ENCODE measurements at places on chromosomes 7 and 10.

DNA sequence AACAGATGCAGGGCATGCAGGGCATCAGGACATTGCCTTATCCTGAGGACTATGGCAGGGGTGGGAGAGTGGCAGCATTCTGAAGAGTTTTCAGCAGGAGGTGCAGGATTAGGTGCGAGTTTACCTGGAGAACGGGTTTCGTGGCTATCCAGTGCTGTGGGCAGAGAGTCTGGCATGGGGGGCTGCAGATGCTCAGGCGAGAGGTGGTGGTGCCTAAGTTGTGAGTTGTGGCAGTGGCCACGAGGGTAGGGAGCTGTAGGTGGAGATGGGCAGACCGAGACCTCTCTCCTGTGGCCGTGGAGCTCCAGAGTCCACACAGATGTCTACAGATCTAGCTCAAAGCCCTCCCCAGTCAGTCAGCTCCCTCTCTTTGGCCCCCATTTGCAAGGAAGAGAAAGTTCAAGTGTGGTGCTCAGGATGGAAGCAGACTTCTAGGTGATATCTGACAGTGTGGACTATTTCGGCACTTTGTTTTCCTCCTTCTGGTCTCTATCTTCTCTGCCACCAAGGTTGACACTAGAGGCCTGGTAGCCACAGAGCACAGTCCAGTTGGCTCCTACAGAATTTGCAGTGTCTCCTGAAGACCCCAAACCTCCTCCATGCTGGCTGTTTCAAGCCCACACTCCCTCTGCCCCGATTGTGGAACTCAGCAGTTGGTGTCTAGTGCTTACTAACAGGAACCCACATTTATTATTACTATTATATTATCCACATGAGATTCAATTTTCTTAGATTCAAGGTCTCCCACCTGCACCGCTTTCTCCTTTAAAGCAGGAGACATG is 955.7 kb upstream of the ZNF722 start:
- no peak for DNase-seq

DNA sequence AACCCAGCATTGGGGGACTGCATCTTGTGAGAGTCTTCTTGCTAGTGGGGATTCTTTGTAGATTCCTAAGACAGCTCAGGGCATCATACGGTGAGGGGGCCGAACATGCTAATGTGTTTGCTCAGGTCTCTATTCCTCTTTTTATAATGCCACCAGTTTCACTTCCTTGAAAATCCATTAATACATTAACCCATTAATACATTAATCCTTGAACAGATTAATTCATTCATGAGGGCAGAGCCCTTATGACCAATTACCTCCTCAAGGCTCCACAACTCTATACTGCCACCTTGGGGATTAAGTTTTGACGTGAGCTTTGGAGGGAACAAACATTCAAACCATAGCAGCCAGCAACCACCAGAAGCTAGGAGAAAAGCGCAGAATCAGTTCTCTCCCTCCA is 67.2 kb upstream of the POT1 start:
- DNase-seq, result peak; percentile 33

DNA sequence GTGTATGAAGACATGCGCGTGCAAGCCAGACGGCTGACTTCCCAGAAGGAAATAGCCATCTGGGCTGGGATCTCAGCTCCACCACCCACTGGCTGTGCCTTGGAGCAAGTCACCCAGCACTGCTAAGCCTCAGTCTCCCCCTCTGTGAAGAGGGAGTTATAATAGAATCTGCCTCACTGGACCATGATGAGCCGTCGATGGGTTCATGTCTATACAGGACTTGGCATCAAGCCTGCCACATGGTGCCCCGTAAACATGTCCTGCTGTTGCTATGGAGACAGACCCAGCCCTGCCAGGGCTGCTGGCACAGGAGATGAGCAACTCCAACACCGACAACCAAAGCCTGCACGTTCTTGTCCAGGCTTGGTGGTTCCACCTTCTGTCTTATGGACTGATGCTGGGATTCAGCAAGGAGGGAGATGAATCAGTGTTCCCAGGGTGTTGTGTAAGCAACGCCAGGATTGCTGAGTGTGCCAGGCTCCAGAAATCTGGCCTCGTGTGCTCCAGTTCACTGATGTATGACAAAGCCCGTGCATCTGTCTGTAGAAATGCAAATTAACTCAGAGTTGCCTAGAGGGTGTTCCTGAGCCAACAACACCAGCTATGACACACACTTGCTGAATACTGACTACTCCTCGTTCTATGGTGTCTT is 5.6 kb downstream of the GPR15LG start:
- DNase-seq, result peak; percentile 6

DNA sequence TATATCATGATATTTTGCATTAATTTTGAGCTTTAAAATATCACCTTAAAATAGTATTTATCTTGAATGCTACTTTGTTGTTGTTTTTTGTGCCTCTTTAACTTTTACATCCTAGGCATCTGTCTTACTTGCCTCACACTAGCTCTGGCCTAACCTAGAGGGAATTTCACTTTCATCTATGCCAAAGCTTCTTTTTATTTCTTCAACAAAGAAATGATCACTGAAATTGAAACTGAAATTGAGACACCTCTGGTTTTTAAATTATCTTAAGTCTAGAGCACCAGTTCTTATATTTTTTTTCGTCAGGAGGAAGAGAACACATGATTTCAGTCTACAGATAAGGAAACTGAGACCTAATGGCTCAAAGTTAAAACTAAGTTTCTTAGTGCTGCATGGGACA is 3.5 kb upstream of the SCIN start:
- no peak for DNase-seq

GRCh38 chr7:130356121-130356875 is 11.7 kb downstream of the CPA5 start:
- DNase-seq, result peak; percentile 93

DNA sequence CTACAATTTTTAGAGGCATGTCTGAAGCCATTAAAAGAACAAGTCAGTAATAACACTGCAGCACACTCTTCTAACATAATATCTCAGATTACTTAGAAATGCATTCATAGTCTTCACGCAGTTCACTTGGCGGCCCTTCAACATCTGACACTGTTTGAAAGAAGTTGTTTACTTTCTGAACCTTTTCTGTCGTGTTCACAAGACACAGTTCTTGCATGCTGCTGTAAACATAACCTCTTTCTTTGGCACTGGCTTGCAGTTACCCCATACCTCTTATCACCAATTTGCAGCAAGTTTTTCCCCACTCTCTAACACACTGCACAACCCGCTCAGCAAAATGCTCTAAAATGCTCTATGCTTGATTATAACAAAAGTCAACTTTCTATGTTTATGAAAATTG is 12.0 kb downstream of the PIP4K2A start:
- peak; percentile 38 for DNase-seq

GRCh38 chr10:47158116-47159071 is 141.6 kb upstream of the GDF10 start:
- DNase-seq, result no peak

DNA sequence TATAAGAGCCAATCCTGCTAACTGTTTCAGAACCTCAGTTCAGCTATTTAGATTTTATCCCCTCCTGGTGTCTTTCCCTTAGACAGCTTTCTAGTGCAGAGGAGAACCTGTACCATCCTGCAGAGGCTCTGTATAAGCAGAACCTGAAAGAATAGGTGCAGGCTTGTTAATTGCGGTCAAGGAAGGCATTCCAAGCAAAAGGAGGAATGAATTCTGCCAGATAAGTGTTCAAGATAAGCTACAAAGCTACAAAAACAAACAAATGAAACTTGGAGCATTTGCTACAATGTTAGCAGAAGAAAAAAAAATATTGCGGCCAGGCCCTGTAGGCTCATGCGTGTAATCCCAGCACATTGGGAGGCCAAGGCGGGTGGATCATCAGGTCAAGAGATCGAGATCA is 32.6 kb upstream of the AGMO start:
- DNase-seq, result no peak

GRCh38 chr7:157046681-157047080 is 36.2 kb upstream of the MNX1 start:
- peak; percentile 41 for DNase-seq

DNA sequence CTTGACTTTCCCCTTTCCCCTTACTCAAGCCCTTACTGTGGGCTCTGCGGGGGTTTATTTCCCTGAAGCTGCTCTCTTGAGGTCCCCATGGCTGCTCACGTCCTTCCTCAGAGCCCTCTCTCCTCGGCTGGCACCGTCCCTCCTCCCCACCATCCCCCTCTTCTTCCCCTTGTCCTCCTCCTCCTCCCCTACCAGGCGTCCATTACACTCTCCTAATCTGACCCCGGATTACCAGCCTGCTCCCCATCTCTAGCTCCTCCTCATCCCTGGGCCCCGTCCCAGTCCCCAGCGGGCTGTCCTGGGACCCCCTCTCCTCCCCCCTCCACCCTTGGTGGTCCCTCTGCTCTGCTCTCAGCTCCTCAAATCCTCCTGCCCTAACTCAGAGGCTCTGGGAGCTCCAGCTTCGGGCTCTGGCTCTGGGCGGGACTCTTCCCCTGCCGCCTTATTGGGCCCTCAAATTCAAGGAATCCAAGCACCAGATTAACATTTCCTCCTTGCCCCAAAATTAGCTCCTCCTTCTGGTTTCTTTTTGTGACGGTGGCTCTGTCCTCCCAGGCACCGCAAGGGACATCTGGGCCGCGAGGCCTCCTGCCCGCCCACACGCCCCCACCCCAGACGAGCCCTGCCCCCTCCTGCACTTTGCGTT is 48.5 kb upstream of the LEP start:
- no peak for DNase-seq

GRCh38 chr10:62277971-62278370 is 9.3 kb upstream of the RTKN2 start:
- DNase-seq, result peak; percentile 11

GRCh38 chr7:78206769-78207168 is 408.2 kb downstream of the PHTF2 start:
- DNase-seq, result no peak

- no peak for DNase-seq
Measured at GRCh38 chr7:87624628-87625027, 3.6 kb upstream of the RUNDC3B start.

DNA sequence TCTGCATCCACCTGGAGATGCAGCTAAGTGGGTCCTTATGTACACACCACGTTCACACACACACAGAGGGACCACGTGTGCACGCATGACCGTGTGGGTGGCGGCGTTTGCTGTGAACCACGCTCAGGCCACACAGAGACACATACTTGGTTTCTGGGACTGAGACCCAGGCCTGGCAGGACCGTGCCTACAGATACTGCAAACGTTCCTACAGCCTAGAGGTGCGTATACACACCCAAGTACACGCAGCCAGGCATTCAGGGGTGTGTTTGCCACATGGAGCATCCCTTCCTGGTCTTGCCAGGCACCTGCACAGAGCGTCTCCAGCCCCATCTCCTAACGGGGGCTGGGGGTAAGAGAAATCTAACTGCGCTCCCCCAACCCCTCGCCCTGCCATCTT is 49.0 kb upstream of the GTF2IRD1 start:
- DNase-seq, result no peak

- DNase-seq, result peak; percentile 75
Measured at GRCh38 chr10:97072851-97073665, 112.7 kb downstream of the SLIT1 start.

DNA sequence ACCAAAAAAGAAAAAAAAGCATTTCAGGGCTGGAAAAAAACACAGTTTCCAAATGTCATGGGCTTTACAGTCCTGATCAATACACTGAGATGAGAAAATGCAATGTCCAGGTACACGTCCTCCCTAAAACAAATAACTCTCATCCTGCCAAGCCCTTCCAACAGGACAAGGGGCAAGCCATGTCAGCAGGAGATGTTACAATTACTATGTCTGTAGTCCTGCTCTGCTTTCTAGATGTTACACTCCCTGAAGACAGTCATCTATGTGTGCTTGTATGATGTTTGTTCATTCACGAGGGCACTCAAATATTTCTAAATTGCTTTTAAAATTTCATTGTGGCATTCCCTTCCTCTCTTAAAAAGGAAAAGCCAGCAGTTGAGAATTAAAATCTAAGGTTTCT is 103.2 kb downstream of the SORBS1 start:
- DNase-seq, result no peak

- no peak for DNase-seq
Measured at GRCh38 chr10:102743078-102743587, 615 bp upstream of the WBP1L start.

DNA sequence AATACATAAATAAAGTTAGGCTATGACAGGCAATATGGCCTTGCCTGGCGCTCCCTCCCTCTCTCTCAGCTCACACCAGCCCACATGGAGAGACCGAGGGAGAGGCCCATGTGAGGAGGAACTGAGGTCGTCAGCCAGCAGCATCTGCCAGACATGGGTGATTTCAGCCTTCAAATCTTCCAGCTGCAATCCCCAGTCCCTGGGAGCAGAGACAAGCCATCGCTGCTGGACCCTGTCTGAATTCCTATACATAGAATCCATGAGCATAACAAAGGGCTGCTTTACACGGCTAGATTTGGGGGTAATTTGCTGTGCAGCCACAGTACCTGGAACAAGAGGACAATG is 35.6 kb downstream of the ANKRD16 start:
- no peak for DNase-seq

- no peak for DNase-seq
Measured at GRCh38 chr10:109996225-109996624, 11.6 kb upstream of the ADD3 start.

- peak; percentile 61 for DNase-seq
Measured at GRCh38 chr7:118245267-118246040, 20.9 kb downstream of the ANKRD7 start.

- DNase-seq, result no peak
Measured at GRCh38 chr7:154686305-154686704, 316.6 kb downstream of the PAXIP1 start.

- DNase-seq, result peak; percentile 79
Measured at GRCh38 chr7:87413951-87414793, 61.3 kb downstream of the ABCB4 start.

- no peak for DNase-seq
Measured at GRCh38 chr10:124255556-124255955, 162.2 kb upstream of the CHST15 start.

DNA sequence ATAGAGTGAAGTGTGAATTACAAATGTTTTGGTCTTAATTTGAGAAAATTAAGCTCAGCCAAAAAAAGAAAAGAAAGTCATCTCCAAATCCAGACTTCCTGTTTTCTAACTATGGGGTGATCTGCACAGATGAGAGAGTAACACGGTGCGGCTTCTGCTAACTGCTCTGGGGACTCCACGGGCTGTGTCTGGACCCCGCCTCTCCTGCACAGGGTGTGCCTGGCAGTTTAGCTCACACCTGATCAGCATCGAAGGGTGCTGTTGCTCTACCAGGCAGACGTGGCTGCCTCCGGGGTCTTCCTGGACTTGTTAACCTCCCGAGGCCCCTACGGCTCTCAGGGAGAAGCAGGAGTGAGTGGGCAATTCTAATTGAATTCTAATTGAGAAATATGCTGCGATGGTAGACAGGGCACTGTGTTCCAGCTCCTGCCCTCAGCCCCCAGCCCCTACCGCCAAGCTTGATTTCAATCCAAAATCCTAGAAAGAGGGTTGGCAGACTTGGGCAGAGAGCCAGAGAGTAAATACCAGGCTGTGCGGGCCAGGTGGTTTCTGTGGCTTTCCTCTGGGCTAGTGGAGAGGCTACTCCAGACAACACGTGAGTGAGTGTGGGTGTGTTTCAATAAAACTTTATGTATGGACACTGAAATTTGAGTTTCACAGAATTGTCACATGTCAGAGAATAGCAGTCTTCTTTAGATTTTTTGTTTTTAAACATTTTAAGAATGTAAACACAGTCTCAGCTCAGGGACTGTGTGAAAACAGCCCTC is 13.4 kb downstream of the SHH start:
- DNase-seq, result no peak
